ENCODE measurements at places on chromosomes 12 and 14.

- no peak for DNase-seq
Observed at GRCh38 chr14:76257111-76257803, 105.5 kb downstream of the GPATCH2L start.

DNA sequence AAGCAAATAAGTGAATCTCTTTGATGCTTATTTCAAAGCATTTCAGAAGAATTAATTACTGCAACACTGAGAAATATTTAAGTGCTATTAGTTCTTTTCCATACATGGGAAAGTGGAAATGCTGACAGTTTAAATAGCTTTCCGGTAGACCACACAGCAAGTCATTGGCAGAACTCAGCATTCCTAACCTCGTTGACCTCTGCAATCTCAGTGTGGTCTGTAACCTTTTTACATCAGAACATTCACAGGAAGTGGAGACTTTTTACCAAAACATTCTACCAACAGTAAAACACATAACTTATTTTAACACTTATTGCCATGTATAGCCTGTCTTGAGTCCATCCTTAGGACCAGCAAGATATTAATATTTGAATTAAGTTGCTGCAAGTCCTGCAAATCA, 249.5 kb upstream of the DCN start:
- no peak for DNase-seq

GRCh38 chr14:63276492-63277342, 42.0 kb downstream of the GPHB5 start:
- DNase-seq, result no peak

DNA sequence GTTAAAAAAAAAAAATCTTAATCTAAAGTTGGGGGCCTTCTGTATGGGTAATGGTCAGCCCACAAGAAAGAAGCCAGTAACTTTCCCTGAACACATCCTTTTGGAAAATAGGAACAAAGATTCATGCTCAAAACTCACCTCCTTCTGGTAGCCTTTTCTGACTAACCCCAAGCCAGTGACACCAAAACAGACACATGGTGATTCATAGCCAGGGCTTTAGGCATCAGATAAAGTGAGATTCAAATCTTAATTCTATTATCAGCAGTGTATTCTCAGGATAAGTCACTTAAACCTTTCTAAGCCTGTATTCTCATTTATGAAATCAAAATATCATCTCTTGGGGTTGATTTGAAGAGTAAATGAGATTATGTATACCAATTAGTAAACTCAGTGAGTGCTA, 4.9 kb downstream of the ATP5MC2 start:
- no peak for DNase-seq

- no peak for DNase-seq
Observed at GRCh38 chr12:17992002-17992656, 97.9 kb downstream of the RERGL start.
